ENCODE measurements at places on chromosomes 5 and 9.

GRCh38 chr5:7756453-7756852 is 94.5 kb downstream of the CFAP90 start:
- no peak for DNase-seq

DNA sequence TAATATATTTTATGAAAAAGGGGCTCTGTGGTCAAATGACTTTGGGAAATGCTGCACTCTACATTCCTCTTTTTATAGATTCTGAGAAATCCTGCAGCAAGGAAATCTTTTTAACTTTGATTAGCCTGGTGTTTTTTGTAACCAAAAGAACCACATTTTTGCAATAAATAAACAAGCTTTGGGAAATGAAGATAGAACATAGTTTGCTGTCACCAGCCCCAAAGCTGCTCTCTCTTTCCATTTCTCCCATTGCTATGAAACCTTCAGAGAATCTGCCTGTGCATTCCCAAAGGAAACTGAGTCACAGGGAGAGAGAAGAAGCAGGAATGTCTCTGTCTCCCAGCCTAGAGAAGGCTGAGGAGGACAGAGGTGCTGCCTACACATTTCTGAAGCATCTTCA is 59.0 kb downstream of the COL15A1 start:
- no peak for DNase-seq

- no peak for DNase-seq
Measured at GRCh38 chr9:129341171-129341986, 163.3 kb upstream of the IER5L start.

GRCh38 chr5:154967421-154968024 is 26.6 kb downstream of the MRPL22 start:
- no peak for DNase-seq

- peak; percentile 94 for DNase-seq
Measured at GRCh38 chr5:134437847-134438581, 26.3 kb upstream of the CDKN2AIPNL start.

Data from MG63 (cell line).